GM12891 (cell line): ENCODE measurements at places on chromosomes 13 and 19.

GRCh38 chr19:17784201-17785008, 10.5 kb upstream of the B3GNT3 start:
- peak; percentile 80 for DNase-seq

DNA sequence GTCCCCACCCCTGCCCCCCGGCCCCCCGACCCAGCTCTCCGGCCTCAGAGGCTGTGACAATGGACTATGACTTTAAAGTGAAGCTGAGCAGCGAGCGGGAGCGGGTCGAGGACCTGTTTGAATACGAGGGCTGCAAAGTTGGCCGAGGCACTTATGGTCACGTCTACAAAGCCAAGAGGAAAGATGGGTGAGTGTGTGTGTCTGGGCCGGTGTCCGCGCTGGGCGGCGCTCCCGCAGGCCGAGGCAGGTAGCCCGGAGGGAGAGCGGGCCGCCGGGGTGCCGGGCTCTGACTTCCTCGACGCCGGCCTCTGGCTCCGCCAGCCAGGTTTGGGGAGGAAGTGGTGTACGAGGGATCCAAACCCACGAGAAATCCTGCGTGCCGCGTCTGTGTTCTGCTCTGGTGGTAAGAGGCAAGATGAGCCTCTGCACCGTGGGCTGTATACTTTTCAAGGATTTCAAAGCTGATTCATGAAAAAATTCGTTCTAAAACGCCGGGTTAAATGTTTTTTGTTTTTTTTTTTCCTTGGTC, 718 bp downstream of the CDK8 start:
- peak; percentile 19 for DNase-seq

GRCh38 chr13:83153848-83154247, 728.4 kb downstream of the SLITRK1 start:
- no peak for DNase-seq

DNA sequence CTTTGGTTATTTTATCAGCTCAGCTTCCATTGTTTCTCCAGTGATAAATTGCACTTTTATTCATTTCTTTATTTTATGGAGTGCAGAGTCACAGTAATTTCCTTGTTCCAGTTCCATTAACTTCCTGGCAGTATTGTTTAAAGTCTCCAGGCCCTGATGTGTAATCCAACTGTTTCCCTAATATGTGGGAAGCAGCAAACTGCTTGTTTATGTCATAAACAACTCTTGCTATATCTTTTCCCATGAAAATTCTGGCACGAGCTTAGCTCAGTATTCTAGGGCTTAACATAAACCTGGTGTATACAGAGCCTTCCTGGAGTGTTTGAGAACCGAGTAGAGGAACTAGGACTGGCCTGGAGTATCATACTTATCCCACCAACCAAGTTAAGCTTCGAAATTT, 83.5 kb upstream of the ARGLU1 start:
- DNase-seq: no peak

DNA sequence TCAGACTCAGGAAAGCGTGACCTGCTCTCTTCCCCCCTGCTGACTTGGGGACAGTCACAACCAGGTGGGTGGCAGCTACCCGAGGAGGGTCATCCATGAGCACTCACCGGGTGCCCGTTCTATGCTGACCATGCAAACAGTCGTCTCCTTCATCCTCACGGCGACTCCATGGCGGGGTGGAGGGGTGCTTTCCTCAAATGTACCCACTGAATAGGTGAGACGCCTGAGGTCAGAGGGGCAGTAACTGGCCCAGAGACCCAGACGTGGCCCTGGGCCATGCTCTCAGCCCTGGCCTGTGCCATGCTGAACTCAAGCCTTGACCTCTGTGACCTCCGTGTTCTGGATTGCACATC, 59.2 kb upstream of the TPM4 start:
- no peak for DNase-seq

- no peak for DNase-seq
Measured at GRCh38 chr19:12912571-12912970, 6.5 kb downstream of the SYCE2 start.

- DNase-seq: no peak
Measured at GRCh38 chr13:108902405-108903155, 273.2 kb downstream of the MYO16 start.

GRCh38 chr13:102999499-102999898, 66.7 kb downstream of the SLC10A2 start:
- no peak for DNase-seq

DNA sequence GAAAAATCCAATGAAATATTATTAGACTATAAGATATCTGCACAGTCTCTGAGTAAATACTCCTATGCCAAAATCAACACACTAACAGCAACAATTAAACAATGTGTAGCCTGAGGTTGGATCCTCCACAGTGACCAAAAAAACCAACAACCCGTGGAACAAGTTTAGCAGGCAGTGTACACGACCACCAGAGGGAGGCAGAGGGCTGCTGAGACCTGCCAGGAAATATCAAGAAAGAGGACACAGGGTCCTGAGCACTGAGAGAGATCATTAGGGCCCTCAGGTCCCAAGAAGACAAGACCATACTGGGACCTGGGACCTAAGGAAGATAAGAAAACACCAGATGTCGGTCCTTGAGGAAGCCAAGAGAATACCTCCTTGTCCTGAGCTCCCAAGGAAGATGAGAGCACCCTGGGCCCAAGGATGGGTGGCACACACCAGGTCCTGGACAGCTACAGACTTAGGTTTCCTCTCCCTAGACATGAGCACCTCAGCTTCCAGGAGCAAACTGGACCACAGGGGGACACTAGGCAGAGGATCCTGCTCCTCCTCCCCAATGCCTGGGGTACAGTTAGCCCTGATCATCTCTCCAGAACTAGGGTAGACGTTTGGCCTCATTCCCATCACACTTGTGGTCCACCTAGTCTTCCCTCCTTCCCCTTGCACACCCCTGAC, 822 bp upstream of the ZNF274 start:
- no peak for DNase-seq

GRCh38 chr19:36210497-36210896, 4.0 kb downstream of the ZNF565 start:
- DNase-seq: no peak

GRCh38 chr13:109140054-109140453, 510.6 kb downstream of the MYO16 start:
- DNase-seq: no peak

DNA sequence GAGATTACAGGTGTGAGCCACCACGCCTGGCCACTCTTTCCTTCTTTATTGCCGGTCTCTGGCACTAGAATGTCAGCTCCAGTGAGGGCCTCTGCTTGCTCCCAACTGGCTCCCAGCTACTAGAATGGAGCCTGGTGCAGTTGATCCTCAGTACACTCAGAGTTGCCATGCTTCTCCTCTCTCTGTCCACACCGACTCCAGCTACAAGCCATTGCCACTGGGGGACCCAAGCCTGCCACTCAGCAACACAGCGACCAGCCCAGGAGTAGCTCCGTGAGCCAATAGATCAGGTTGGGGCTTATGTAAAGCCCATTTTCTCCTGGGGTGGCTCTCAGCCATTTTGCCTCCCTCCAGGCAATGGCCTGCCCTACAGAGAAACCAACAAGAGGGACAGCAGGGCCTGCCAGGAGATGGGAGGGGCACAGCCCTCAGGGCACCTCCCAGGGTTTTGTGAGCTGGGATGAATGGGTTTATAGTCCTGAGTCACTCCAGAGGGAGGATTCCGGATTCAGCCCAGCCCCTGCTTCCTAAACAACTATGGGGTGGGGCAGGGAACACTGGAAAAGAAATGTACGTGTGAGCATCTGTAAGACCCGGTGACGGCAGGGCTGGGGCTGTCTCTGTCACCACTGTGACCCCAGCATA, 36.5 kb downstream of the OPA3 start:
- no peak for DNase-seq

GRCh38 chr19:7926021-7926726, at the start of gene CTXN1:
TSS of gene CTXN1 (minus strand) at chr19:7926135. CDS start at chr19:7925538, 597 bp downstream.
- DNase-seq: peak; percentile 92

DNA sequence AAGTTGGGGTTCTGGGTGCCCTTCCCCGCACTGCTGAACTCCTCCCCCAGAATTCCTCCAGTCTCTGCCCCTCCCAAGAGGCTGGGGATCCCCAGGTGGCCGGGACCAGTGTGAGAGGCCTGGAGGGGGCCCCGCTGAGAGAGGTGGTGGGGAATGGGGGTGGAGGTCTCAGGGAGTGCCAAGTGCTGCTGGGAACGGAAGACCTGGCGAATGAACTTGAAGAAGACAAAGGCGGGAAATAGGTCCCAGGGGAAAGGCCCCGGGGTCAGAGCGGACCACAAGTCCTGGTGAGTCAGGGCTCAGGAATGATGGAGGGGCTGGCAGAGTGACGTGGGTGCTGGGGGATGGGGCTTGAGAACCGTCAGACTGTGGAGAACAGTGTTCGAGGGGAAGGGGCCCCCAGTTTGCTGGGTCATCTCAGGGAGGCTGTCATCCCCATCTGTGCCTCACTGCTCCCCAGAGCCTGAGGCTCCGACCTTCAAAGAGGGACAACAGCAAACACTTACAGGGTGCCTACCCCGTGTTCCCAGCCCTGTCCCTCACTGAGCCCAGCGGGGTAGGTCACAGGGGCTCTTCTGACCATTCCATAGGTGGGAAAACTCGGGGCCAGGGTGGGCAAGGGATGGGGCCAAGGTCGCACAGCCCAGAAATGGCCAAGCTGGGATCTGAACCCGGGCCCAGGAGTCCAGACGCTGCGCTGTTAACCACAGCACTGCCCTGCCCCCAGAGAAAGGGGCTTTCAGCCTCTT, 16.0 kb upstream of the SEMA6B start:
- DNase-seq: no peak

- no peak for DNase-seq
Measured at GRCh38 chr19:41699231-41699967, 9.0 kb upstream of the CEACAM5 start.

DNA sequence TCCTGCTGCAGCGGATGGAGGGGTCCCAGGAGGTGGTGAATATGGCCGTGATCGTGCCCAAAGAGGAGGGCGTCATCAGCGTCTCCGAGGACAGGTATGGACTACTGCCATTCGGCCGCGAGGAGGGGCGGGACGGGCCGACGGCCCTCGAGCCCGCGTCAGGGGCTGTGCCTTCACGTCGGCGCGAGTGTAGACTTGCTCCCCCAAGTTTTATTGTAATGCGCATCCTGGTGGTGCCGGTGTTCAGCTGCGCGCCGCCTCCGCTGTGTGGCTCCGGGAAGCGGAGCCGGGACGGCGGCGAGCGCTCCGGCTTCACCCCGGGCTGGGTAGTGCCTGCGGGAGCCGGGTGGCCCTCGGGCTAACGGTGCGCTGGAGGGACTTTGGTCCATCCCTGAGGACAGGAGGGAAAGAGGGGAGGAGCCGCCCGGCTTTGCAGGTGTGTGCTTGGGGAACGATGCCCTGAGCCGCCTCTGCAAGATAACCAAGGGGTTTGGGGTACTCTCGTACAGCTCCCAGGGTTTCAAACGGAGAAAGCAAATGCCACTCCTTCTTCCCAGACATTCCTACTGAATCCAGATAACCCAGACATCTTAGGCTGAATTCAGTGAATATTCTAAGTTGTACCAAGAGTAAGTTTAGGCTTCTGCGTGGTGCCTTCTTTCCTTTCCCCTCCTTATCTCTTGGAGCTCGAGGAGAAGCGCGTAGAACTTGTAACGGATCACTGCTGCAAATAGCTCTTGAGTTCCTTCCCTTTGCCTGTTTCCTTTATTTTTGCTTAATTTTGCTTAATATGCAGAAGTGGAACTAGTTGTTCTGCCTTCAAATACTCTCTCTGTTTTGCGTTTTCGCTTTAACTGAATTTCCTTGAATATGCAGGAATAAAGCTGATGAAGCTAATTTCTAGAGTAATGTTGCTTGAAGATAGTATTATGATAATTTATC, 740 bp downstream of the WDFY2 start:
- peak; percentile 33 for DNase-seq

DNA sequence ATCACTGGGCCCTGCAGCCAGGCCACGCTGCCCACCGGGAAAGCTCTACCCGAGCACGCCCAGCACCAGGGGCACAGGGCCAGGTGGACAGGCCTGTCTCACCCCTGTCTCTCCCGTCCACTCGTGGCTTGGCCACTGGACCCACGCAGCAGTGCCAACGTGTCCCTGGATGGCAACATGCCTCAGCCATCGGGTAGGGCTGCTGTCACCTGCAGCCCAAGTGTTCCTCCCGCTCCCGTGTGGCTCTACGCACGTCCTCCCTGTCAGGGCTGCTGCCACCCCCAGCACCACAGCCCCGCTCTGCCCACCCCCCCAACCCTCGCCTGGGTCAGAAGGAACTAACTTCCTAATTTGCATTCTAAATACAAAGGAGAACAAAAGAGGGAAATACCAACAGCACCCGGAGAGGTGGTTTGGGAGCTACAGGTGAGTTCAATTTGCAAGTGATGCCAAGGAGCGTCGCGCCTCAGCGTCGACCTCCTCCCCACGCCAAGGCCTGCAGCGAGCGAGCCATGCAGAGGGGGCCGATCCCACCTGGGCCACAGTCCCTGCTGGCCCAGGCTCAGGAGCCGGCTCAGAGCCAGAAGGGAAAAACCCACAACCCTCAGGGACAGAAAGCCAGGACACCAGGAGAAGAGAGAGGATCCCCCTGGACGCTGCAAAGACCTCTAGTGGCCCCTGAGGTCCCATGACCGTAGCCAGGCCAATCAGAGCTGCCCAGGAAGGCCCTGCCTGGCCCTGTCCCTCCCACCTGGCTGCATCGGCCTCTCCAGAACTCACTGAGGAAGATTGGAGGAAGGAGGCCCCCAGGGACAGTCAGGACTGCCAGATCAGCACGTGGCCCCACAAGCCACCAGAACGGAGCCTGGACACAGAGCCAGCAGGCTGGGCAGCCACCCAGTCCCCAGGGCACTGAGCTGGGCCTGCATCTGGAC, 128.4 kb upstream of the SPACA7 start:
- no peak for DNase-seq

DNA sequence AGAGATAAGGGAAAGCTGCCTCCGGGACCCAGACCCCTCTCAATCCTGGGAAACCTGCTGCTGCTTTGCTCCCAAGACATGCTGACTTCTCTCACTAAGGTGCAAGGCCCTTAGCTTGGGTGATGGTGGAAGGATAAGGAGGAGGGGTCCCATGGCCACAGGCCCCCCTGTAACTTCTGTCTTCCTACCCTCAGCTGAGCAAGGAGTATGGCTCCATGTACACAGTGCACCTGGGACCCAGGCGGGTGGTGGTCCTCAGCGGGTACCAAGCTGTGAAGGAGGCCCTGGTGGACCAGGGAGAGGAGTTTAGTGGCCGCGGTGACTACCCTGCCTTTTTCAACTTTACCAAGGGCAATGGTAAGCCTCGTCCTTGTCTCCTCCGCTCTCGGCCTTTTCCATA, 2.0 kb downstream of the CYP2F1 start:
- DNase-seq: no peak
